CD4-positive, alpha-beta T cell treated with Interleukin-21 for 1 hour (primary cell): ENCODE measurements at places on chromosomes 11 and 22.
A peak's percentile ranks its signal among the peaks of the same experiment; 100 is the strongest.

DNA sequence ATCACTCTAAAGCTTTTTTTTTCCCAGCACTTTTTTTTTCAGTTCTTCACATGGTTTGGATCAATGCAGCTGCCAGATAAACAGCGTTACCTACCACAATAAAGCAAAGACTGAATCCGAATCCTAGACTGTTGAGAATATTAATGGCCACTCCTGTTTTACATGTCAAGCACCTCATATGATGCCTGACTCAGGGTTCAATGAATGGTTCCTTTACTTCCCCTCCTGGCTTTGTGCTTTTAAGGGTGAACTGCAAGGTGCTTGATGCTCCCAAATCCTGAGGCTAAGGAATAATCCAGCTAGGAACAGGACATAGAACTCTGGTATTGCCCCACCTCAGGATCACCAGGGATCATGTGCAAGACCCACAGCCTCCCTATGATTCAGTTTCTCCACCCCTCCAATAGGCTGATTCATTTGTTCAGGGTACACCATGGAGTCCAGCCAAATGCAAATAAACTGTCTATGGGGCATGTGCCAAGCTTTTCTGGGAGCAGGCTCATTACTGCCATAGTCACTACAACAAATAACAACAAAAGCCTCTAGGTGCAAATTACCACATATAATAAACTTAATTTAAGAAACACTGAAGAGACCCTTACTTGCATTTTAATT is 104.3 kb downstream of the GAB2 start:
- DNase-seq: no peak

DNA sequence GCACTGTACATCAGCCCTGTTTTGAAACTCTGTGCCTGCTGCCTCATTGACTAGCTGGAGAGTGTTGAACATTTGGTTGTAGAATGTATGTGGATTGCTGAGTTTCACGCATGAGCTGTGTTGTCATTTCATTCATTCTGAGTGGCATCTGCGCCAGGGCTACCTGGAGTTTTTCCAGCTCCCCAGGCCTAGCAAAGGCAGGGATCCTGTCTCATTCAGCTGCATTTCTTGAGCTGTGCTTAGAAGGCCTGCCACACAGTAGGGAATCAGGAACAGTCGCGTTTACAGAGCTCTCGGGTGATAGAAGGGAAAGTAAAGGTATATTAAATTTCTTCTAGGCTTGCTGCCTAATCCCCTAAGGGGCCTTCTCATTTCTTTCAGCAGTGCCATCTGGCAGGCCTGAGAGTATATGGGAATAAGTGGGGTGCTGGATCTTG is 44.3 kb downstream of the PTPRJ start:
- no peak for DNase-seq

DNA sequence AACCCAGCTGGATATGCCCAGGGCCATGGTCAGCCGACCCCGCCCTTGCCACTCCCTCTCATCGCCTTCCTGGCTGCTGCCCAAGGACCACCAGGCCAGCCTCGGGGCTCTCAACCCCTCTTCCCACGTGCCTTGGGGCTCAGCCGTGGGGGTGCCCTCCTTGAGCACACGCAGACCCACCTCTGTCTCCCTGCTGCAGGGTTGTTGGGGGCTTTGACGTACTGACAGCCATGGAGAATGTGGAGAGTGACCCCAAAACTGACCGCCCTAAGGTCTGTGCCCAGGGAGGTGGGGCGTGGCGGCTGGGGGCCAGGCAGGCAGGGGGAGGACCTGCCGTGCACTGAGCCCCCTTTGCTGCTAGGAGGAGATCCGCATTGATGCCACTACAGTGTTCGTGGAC is 28.6 kb downstream of the PPIL2 start:
- DNase-seq: no peak

- DNase-seq: no peak
Observed at GRCh38 chr11:24411791-24412190, 85.1 kb upstream of the LUZP2 start.

DNA sequence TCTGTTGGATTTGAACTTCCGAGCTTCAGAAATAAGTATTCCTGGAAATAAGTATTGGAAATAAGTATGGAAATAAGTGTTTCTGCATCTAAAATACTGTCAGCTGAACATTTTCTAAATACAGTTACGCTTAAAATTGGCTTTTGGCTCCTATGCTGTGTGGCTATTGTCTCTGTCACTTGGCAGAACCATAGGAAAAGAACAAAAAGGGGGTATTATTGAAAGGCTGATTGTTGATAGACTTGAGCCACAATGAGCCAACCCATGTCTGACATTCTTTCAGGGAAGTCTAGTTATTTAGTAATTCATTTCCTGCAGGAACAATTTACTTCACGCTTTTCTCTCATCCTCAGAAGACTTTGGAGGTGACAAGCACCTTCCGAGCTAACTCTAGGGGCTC is 32.5 kb upstream of the LARGE1 start:
- no peak for DNase-seq

DNA sequence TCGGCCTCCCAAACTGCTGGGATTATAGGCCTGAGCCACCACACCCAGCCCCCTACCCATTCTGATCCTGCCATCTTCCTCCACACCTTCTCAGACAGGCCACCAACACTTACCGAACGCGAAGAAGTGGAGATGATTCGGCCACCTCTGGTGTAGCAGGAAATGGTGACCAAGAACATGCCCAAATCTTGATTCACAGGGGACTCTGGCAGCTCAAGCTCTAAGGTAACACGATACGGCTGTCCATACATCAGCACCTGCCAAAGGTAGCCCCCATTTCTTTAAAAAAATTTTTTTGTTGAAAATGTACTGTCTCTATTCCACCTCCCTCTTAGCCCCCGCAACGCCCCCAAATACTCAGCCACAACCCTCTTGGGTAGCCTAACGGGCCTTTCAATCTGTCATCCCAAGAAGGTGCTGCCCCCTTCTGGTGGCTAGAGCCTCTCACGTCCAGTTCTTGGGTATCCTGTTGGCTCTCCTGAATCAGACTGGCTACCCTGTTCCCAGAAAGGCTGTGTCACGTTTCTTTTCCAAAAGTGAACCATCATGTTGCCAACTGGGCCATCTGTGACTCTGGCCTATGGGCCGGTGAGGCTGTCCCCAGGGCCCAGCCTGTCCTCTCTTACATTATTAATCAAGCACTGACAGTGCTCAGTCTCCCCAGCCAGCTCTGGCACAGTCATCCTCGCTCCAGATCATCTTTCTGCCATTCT is 5.3 kb upstream of the LRRN4CL start:
- peak; percentile 82 for DNase-seq

DNA sequence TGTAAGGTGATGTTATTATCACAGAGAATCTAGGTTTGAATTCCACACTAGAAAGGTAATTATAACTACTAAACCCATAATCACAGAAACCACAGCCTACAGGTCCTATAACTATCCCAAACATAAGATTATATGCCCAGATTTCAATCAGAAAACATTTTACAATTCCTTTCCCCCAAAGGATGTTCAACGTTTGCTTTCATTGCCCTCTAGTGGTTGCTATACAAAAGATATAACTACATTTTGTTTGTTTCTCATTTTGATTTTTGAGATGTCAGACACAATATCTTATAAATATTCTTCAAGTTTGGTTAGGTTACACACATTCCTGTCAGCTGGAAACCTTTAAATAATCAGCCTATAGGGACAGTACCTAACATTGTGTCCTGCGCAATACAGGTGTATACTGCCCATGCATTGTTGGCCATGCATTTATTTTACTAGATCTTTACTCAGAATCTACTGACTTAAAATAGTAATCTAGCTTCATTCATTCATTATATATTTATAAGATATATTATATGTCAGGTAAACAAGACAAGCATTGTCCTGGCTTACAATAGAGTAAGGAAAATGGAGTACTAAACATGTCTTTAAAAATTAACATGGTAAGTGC is 530.5 kb upstream of the CCDC90B start:
- DNase-seq: no peak

DNA sequence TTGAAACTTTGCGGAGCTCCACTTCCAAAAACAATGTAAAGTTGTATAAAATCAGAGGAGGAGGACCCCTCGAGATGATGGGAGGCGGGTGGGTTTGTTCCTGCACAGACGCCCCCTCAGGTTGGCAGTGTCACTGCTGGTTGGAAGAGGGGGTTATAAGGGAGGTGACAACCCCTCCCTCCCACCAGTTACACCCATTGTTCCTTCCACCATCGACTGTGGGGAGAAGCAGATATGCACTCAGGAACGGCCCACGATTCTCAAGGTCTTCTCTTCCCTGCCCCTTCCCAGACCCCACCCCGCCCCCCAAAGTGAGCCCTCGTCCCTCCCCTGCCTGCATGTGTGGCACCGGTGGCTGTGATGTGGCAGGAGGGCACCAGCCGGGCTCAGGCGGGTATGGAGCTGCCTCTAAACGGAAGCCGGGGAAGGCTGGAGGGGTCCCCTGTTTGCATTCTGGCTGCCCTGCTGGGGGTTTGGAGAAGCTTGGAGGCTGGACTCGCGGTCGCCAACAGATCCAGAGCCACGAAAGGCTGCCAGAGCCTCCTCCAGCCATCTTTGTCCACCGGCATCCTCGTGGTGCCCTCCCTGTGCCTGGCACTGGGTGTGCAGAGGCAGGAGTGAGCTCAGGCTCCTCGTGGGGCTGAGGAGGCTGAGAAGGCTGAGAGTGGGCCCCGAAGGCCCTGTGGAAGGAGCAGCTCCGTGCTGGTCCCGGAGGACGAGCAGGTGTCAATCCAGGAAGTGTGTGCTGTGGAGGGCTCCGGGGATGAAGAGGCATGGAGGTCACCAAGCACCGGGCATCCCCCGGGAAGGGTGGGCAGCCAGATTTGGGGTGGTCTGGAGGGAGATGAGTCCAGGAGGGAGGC is 778 bp downstream of the KDELR3 start:
- no peak for DNase-seq

- DNase-seq: no peak
Observed at GRCh38 chr11:130801333-130802122, 114.8 kb downstream of the SNX19 start.

DNA sequence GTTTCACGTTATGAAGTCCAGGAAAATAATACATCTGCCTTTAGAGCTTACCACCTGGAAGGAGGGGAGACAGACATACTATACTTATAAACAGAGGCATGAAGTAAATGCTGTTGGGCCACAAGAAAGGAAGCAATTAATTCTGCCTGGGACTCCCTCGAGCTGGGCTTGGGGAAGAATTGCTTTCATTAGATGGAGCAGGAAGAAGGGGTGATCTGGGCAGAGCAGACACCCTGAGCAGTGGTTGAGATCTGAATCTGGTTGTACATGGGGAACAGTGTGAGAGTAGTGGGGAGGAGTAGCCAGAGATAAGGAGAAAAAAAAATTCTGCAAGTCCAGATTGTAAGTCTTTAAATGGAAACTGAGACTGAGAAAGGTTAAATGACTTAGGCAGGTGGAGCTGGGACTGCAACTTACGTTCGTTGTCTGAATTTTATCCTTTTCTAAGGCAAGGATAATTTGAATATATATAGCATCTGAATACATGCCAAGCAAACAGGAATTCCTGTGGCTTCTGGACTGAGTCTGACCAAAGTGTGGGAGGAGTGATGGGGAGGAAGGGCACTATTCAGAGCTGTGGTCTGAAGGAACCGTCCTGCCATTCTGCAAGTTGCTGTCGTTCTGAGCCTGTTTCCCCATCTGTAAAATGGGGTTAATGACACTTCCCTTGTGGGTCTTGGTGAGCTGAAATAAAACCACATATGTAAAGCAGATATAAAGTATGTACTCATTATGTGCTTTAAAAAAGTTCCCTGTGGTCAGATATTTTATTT is 7.9 kb downstream of the NCAM1 start:
- DNase-seq: no peak

DNA sequence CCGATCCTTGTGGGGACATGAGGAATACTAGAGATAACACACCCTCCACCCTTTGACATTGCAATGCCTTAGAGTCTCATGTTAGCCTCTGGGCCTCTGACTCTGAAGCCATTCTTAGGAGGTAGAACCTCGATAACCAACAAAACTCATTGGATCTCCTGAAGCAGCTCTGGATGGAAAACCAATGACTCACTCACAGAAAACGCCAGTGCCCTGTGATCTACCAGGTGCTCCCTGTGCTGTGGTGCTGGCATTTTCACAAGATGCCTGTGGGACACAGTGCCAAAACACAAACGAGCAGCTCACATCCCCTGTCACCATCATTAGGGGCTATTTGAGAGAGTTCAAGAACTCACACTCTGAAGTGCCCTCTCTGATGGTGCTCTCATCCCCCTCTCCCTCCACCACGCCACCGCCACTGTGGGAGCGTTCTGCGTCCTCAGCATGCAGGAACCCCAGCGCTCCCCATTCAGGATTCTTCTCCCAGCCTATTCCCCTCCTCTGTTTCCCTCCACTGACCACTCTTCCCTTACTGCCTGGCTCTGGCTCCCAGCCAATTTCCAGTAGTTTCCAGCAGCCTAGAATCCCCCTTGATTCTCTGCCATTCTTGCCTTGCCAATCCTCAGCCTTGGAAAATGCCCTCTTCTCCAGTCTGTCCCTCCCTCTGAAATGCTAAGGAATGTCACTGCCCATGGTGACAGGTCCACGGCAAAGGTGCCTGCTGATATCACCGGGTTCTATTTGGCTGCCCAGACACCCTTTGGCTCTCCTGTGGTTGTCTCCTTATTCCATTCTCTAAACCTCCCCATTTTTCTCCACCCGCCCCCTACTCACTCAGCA is 4.7 kb upstream of the POLD4 start:
- DNase-seq: no peak

DNA sequence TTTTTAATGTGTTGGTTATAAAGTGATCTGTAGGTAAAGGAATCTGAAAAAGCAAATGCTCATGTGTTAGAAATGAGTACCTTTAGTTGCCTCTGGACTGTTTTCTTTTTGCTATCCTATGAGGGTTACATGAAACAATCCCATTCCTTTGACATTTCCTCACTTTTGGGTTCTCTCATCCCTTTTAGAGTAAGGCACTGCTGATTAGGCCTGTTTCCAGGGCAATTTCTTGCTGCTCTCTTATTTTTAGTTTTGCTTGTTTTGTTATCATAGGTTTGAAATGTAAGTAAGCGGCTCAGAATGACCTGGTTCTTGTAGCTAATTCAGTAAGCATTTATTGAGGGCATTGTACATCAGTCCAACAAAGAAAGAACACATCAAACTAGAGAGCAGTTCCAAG is 138.9 kb downstream of the DDX10 start:
- DNase-seq: no peak

- DNase-seq: no peak
Observed at GRCh38 chr11:24697522-24698111, 200.8 kb downstream of the LUZP2 start.

- no peak for DNase-seq
Observed at GRCh38 chr11:11569936-11570491, 51.8 kb downstream of the GALNT18 start.

DNA sequence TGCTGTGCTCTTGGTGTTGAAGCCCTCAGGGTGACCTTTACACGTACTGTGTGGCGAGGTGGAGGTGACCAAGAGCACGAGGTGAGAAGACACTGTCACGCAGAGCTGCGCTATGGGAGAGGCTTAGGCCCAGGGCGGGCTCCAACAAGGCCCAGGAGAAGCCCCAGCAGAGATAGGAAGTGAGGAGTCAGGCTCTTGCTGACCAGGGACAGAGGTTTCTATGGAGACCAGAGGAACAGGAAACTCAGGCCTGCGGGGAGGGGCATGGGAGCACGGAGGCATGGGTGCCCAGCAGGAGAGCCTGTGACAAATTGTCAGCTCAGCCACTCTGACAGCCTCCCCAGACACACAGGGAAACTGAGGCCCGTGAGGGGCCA is 15.8 kb downstream of the DGKZ start:
- DNase-seq: no peak

GRCh38 chr11:111977146-111978027 is 40.2 kb downstream of the DIXDC1 start:
- DNase-seq: no peak
